ENCODE measurements at places on chromosomes 7 and 10.
A peak's percentile ranks its signal among the peaks of the same experiment; 100 is the strongest.

DNA sequence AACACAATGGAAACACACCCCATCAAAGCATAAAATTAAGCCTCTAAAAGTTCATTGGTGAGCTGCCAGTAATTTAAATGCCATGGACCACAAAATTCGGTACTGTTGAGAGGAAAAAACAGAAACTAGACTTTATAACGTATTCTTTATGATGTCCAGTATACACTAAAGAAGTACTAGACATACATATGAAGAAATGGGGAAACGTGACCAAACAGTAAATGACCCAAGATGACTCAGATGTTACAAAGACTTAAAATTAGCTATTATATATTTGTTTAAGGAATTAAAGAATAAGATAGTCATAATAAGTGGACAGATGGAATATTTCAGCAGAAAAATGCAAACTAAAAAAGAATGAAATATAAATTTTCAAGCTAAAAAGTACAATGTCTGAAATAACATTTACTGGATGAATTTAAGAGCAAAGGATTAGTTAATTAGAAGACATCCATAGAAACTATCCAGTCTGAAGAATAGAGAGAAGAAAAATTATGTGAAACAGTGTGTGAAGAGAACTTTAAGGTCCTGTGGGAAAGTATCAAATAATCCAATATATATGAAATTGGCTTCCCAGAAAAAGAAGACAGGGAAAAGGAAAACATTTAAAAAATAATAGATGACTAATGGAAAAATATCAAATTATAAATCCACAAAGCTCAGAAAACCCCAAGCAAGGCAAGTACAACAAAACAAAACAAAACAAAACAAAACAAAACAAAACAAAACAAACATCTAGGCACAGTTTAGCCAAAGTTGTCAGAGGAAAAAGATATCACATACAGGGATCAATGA, 69.4 kb downstream of the SAMD9 start:
- DNase-seq: no peak

DNA sequence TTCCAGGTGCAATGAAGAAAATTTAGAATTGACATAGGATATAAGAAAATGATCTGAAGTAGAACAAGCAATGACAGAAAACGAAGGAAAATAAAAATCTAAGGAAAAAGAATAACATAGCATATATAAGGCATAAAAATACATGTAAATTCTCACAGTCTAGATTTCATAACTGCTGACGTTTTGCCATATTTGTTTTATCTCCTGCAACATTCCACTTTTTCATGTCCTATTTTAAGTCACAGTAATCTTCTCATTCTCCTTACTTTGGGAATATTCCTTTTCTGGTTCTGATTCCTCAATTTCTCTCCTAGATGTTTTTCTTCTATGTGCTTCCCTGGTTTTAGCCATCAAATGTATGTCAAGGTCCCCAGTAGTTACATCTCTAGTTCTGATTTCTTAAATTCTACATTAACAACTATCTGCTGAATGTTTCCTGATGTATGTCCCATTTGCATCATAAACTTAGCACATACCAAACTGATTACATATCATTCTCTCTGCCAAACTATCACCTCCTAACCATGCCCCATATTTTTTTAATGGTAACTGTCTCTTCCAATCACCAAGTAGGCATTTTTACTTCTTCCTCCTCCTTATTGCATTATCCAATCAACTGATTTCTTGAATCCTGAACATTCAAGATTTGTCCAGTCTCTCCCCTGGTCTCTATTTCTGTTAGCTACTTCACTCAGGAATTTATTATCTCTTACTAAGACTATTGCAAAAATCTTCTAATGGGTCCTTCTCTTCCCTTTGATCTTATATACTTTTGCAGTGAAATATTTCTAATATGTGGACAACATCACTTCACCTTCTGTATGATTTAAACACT, 171.3 kb downstream of the DNAJC1 start:
- no peak for DNase-seq

DNA sequence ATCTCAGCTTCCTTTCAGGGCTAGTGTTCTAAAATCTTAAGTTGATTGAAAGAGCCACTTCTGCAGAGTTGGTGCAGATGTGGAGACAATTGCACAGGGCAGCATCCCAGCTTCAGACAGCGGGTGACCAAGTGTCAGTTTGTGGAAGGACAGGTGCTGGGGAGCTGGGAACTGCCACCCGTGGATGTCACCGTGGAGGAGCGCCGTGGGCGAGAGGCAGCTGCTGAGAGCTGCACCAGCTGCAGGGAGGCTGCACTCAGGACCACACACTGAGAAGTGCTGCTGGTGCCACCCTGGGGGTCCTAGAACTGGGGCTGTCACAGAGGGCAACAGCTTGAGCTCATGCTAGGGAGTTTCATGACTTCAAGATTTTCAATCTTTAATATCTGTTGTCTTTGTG, 543.0 kb upstream of the FZD8 start:
- DNase-seq: no peak

GRCh38 chr7:66946545-66946944, 25.5 kb downstream of the TMEM248 start:
- no peak for DNase-seq

- no peak for DNase-seq
Measured at GRCh38 chr7:150313870-150314269, 9.3 kb upstream of the LRRC61 start.

DNA sequence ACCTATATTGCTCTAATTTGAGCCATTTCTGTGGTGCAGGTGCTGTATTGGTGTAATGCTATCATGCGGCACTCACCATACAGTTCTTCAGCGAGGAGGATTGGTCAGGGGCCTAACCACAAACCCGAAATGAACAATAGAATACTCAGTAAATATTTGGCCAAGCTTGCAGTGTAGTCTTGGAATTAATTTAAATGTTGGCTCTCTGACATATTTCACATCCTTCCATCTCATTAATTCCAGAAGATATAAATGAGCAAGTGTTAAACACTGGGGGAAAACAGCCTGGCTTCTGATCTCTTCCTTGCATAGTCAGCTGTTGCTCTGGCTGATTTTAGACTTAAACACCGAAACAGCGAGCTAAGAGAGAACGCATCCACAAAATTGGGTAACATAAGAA, 663.1 kb upstream of the GHITM start:
- no peak for DNase-seq

GRCh38 chr7:151189038-151189437, 2.0 kb upstream of the ASB10 start:
- DNase-seq: no peak

DNA sequence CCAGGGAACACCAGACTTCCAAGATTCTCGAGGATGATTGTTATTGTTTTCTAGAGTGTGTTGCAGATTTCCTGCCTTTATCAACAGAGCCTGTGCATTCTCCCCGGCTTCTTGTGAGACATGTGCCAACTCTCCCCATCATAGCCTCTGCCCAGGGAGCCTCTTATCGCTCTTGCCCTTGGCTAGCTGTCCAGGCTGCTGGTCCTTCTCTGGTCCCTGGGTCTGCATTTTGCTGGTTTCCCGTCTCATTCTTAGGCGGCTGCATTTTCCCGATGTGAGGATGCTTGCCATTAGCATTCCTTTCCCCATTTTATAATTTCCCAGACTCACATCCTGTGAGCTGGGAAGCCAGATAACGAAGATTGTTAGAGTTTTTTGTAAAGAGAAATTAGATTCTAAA, 15.2 kb downstream of the SLC13A4 start:
- DNase-seq: no peak

DNA sequence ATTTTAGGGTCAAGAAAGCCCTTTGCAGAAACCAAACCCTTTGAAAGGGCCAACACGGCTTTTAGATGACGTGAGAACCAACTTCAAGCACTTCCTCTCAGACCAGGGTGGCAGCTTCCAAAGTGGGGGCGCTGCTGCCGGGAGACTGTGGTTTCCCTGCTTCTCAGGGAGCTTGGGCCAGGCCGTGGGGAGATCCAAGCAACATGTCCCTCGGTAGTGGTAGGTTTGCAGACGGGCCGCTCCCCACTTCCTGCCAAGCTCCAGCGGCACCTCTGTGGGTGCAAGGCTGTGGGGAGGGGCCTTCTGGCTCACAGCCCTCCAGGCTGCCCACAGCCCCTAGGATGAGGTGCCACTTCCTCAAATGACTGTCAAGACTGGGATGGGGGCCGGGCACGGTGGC, 132.4 kb downstream of the FAM53B start:
- DNase-seq: no peak

DNA sequence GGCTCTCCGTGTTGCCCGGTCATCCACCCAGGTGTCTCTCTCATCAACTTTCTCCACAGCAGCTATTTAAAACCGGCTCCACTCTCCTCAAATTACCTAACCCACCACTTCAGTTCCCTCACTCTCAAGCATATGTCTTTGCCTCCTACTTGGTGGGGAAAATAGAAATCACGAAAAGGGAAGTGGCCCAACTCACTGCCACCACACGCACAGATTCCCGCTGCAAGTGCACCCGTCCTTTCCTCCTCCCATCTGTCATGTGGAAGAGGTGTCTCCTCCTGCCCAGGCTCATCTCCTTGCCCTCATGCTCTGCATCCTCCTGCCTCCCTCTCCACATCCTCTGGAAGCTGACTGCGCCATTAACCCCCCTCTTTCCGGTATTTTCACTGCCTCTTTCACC, 80.8 kb upstream of the MKX start:
- DNase-seq: no peak

DNA sequence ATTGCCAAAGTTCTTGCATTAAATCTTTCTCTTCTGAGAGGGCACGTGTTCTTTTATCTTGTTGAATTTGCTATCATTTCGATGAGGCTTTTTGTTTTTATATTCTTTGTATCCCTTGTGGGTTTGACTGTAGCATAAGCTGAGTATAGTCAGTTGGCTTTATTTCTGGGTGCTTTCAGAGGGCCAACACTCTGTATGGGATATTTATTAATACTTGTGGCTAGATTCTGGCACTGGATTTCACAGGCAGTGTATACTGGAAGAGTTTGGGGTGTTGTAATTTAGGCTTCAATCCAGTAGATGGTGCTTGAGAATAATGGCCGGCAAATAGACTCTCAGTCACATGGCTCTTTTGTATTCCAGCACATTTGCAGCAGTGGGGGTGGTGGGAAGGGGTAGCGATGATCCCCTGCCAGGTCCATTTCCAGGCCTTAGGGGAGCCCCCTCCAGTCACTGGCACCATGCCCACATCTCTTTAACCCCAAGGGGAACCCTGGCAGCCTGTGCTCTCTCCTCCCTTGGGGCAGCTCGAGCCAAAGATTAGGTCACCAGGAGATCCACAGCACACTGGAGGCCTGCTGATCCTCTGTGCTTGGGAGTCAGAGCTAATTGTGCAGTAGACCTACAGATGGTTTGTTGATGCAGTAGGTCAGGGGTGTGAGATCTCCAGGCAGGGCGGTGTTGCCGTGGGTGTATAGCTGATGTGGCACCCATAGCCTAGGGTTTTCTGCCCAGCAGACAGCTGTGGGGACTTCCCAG, 81.8 kb downstream of the PTPN20 start:
- DNase-seq: no peak

GRCh38 chr7:149790146-149790548, 16.8 kb upstream of the ZNF467 start:
- peak; percentile 61 for DNase-seq

- DNase-seq: no peak
Measured at GRCh38 chr7:97226541-97226940, 109.0 kb downstream of the SDHAF3 start.

DNA sequence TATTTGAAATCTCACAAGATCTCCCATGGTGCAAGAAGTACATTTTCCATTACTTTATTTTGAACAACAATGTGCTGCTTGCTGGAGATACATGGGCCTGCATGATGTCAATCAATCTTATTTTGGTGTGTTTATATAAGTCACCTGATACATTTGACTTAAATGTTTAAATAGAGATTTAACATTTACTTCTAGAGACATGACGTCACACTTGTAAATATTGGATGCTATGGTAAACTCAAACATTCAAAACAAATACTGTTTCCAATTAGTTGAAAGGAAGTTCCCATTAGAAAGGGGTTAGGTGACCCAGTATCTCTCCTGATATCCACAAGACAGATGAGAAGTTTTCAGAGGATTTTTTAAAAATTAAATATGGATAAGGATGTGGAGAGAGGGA, 214.5 kb downstream of the NSUN6 start:
- DNase-seq: no peak

GRCh38 chr10:102799691-102800471, 37.3 kb downstream of the CYP17A1 start:
- peak; percentile 77 for DNase-seq

DNA sequence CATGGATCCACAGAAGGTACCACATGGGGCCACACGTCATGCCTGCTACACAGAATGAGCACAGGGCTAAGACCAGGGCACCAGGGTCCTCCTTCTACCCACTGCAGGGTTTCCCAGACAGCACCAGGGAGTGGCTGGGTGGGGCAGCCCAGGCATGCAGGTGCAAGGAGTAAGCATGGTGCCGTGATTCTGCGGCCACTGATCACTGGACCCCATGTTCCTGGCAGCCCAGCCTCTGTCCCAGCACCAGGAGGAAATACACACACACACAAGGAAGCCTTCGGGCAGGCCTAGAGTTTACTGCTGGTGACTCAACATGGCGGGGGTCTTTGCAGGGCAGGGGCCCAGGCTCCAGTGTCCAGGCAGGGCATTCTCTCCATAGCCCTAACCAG, 13.9 kb downstream of the ATP6V1F start:
- DNase-seq: no peak

- DNase-seq: peak; percentile 16
Measured at GRCh38 chr10:86945361-86946212, 11.8 kb downstream of the MMRN2 start.

GRCh38 chr7:117704063-117704462, 169.2 kb downstream of the CTTNBP2 start:
- DNase-seq: no peak

- no peak for DNase-seq
Measured at GRCh38 chr7:17007841-17008240, 126.1 kb upstream of the AGR3 start.

Measured in breast epithelium (tissue), 4 donors.